CD4-positive, alpha-beta T cell treated with Interleukin-4 for 4 hours (primary cell): ENCODE measurements at places on chromosomes 11 and 22.

DNA sequence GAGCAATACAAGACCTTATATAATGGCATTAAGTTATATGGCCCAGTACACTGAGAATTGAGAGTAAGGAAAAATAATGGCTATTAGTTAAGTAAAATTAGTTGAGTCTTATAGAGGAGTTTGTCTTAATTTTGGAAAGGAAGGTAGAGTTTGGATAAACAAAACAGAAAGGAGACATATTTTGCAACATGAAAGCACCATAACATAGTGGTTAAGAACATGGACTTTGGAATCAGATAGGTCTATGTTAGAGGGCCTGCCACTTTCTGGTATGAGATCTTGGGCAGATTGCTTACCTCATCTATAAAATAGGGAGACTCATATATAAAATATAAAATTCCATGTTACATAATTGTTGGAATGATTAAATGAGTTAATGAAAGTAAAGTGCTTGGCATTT is 68.9 kb downstream of the CSTPP1 start:
- no peak for DNase-seq

DNA sequence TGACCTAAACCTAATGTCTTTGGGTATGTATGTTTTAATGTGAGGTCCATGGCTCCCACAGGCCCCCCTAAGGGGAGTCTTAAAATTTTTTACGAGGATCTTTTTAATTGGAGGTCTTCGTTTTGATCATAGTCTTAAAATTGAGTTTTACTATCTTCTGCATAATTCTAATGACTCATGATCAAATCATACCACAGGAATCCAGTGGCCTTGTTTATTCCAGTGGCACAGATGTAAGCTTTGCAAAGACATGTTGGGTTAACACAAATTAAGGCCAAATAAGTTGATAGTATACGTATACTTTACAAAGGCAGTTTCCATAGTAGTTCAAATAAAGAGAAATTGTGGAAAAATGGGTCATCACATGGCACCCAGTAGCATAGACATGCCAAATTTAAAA is 33.9 kb upstream of the FJX1 start:
- no peak for DNase-seq

DNA sequence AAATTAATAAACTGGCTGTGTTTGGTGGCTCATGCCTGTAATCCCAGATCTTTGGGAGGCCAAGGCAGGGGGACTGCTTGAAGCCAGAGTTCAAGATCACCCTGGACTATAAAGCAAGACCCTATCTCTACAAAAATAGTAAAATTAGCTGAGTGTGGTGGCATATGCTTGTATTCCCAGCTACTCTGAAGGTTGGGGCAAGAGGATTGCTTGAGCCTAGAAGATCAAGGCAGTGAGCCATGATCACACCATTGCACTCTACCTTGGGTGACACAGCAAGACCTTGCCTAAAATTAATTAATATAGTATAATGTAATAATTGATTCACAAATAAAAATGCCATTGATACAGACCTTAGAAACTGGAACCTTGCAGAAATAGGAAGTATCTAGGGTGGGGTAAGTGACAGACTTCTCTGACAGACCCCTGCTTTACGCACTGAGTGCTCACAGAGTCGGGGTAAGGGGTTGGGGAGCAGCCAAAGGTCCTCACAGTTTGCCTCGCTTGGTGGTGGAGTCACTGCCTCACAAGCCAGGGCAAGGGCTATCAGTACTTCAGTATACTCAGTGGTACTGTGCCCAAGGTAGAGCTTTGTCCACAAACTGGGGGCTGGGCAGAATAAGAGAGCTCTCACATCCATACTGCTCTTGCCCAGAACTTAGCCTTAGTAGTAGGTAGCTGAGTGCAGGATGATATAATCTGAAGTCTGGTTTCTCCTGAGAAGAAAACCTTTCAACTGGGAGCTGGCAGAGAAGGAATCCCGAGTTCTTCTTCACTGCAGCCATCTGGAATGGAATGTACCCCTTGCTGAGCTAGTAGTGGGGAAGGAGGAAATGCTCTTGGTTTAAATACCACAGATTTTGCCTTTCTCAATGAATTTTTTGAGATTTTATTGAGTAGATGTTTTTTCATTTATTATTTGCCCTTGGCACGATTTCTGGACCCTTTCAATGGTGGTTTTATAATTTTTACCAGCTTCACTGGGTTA is 65.5 kb downstream of the EMSY start:
- DNase-seq: no peak

GRCh38 chr11:47725442-47726117 is 10.4 kb upstream of the AGBL2 start:
- no peak for DNase-seq

DNA sequence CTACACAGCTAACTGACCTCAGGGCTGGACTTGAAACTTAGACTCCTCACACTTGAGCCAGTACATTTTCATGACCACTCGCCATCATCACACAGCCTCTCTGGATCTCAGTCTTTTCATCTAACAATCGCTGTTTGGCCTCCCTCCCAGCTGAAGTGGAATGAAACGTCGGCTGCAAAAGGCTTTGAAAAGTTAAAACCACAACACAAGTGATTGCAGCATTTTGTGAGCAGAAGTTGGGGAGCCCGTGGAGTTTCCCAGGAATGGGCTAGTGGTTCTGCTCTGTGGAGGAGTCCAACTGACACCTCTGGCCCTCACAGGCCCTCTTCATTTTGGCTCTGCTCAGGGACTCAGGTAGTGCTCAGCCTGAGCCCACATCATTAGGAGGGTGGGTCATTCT is 35.9 kb upstream of the TRIM29 start:
- no peak for DNase-seq

DNA sequence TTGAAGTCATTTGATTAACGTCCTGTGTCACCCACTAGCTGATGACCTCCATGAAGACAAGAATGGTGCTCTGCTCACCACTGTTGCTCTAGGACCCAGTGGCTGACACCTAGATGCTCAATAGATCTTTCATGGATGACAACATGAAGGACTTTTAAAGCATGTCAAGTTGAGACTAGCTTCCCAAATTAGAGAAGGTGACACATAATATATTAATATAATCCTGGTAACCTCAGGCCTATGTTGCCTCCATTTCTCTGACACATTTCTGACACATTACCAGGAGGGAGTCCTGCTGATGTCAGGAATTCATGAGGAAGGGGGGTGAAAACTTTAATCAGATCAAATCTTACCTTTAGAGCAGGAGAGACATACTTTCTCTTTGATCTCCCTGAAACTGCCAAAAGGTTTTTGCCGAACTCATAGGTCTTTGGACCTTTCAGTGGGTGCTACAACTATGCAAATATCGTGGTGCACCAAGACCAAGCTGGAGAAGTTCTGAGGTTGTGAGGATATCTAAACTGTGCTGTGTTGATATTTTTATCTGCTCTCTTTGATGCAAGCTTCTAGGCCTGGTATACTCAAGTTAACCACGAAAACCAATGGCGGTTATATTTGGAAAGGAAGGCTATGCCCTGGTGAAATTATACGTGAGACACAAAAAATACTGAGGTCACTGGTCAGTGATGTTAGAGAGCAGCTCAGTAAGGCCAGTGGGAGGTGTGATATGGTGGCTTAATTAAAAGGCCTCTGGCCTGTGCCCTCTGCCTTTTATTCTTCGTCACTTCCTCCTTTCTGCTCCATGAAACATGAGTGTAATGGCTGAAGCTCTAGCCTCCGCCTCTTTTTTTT is 13.2 kb upstream of the AMPD3 start:
- DNase-seq: no peak

DNA sequence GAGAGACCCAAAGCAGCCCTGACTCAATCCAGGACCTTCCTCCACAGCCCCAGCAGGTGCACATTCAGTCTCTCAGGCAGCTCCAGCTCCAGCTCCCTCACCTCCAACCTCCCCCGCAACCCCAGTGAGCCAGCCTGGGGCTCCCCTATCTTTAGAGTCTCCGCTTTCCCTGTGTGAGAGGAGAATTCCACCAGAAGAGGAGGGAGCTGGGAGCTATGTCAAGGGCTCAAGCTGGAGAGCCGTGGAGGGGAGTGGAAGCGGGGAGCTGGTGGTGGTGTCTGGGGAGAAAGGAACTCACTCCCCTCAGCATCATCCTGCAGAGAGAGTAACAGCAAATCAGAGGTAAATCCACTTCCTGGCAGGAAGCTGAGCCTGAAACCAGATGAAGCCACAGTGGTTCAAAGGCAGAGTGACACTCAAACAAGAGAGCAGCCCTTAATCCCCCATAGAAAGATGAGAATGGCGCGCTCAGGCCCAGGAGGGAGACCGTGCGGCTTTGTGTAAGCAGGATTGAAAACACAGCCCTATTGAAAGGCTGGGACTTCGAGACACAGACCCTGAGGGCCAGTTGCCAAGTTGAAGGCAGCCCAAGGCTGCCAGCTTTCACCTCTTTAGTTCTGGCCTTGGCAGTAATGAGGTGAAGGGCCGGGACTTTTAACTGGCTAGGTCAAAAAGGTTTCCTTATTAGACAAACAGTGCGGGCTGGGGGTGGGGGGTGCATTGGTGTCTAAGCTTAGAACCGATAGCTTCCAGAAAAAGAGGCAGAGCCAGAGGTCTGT is 21.4 kb upstream of the CDON start:
- peak; percentile 36 for DNase-seq
